ENCODE measurements at places on chromosomes 3 and 15. TPM values are rescaled to one million over a fixed set of nuclear protein-coding genes. Genes with fewer than 3 reads are reported as not detected.

The TEX9 gene
- total RNA-seq, result 2.6 TPM

The CSTA gene
- not detected for total RNA-seq

The ALG1L2 gene
- total RNA-seq, result not detected

The HTR3E gene
- not detected for total RNA-seq

The CPNE4 gene
- not detected for total RNA-seq

The FANCD2 gene
- 1.8 TPM for total RNA-seq

The C3orf52 gene
- total RNA-seq, result 18.0 TPM

The GPR156 gene
- 0.44 TPM for total RNA-seq
